Germinal center (tissue), 1 donor: ENCODE measurements at places on chromosomes 12 and 14.

- no peak for DNase-seq
These were observed 36.2 kb downstream of the PRIMA1 start for GRCh38 chr14:93751946-93752655.

- DNase-seq: no peak
These were observed 35.5 kb downstream of the CCDC60 start for GRCh38 chr12:119369907-119370546.

- no peak for DNase-seq
These were observed 92.5 kb downstream of the ADCK1 start for GRCh38 chr14:77892381-77892871.

GRCh38 chr14:97177016-97177415 lies 379.8 kb downstream of the VRK1 start:
- DNase-seq: no peak

GRCh38 chr12:56679883-56680575 lies 8.1 kb downstream of the PTGES3 start:
- no peak for DNase-seq

DNA sequence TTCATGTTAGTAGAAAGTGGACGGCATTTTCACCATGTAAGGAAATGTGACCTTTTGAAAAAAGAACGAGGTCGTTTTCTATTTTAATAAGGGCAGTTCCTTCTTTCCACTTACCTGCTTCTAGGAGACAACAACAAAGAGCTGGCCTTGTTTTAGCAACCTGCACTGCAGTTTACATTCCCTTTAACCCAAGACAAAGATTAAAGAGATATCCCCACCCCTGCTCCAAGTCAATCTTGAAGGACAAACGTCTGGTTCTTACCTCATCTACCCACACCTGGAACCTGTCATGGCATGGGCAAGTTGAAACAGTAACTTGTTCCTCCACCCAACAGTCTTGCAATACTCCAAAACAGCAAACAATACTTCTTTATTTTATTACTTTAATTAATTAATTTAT lies 32.7 kb downstream of the ZCCHC8 start:
- no peak for DNase-seq

- no peak for DNase-seq
These were observed 140.3 kb upstream of the NUDT4 start for GRCh38 chr12:93237235-93237915.

GRCh38 chr14:63862163-63862562 lies 9.4 kb downstream of the SYNE2 start:
- DNase-seq: no peak

DNA sequence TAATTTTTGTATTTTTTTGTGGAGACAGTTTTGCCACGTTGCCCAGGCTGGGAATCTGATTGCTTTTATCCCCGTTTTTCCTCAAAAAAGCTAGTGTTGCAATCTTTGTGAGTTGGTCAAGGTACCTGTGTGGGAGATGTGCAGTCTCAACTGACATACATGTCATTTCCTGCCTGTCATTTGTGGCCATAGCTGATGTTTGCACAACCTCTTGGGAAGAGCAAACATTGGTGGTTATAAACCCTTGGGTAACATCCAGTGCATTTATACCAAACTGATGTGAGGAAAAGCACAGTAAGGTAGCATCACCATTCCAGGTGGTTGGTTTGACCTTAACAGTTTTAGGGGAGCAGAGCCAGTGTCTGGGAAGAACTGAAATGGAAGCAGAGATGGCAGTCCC lies 54.7 kb downstream of the ATG14 start:
- DNase-seq: no peak
